ENCODE measurements at places on chromosomes 1 and 21.

GRCh38 chr1:15947382-15948090 is 28.4 kb downstream of the ZBTB17 start:
- DNase-seq = no peak

DNA sequence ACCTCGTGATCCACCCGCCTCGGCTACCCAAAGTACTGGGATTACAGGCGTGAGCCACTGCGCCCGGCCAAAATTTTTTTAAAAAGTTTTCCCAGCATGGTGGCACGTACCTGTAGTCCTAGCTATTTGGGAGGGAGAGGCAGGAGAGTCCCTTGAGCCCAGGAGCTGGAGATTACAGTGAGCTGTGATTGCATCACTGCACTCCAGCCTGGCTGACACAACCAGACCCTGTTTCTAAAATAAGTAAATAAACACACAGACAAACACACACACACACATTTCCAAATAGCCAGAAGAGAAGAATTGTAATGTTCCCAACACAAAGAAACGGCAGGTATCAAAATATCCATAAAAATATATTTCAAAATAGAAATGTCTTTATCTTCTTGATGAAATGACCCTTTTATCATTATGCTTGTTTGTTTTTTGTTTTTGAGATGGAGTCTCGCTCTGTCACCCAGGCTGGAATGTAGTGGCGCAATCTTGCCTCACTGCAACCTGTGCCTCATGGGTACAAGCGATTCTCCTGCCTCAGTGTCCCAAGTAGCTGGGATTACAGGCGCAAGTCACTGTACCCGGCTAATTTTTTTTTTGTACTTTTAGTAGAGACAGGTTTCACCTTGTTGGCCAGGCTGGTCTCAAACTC is 9.3 kb downstream of the HES2 start:
- no peak for DNase-seq

DNA sequence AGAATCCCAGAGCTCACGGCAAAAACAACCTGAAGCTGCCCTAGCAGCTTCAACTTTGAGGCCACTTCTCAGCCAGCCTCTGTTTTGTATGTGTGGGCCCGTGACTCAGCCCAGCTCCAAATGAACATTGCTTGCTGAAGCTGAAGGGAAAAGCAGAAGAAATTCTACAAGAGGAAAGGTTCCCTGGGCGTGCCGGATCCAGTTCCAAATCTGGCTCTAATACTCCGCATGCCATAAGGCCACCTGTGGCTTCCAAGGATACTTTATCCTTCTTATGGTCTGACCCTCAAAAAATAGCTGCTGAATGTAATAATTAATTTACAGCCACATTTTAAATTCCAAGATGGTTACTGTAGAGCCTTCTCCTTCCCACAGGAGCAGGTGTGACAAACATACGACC is 24.3 kb downstream of the TSPAN2 start:
- DNase-seq = no peak

- DNase-seq = no peak
These were observed 893.4 kb upstream of the ADGRL4 start for GRCh38 chr1:79899914-79900313.

- peak; percentile 2 for DNase-seq
These were observed 44.6 kb downstream of the WDR4 start for GRCh38 chr21:42834726-42835191.

DNA sequence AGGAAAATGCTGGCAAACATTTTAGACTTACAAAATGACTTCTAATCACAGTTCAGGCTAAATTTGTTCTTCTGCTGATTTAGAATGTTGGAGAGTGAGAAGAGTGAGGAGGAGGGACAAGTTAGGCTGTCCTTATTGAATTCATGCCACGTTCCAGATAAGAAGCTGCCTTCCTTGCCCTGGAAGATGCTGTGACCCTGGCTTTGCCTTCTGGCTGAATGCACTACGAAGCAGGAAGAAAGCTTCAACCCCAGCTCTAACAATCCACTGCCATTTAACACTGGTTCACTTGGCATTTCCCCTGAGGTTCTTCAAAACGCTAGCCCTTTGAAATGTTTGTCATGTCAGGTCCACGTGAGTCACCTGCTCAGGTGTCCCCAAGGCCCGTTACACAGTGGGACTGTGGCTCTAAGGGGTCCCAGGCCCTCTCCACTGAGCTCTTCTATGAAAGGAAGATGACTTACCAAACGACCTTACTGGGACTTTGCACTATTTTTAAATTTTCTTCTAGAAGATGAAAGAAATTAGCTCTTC is 30.0 kb upstream of the LRRC8C start:
- no peak for DNase-seq

- no peak for DNase-seq
These were observed 30.0 kb downstream of the BATF3 start for GRCh38 chr1:212669600-212669999.

GRCh38 chr1:94757931-94758330 is 62.2 kb upstream of the SLC44A3 start:
- DNase-seq = no peak

DNA sequence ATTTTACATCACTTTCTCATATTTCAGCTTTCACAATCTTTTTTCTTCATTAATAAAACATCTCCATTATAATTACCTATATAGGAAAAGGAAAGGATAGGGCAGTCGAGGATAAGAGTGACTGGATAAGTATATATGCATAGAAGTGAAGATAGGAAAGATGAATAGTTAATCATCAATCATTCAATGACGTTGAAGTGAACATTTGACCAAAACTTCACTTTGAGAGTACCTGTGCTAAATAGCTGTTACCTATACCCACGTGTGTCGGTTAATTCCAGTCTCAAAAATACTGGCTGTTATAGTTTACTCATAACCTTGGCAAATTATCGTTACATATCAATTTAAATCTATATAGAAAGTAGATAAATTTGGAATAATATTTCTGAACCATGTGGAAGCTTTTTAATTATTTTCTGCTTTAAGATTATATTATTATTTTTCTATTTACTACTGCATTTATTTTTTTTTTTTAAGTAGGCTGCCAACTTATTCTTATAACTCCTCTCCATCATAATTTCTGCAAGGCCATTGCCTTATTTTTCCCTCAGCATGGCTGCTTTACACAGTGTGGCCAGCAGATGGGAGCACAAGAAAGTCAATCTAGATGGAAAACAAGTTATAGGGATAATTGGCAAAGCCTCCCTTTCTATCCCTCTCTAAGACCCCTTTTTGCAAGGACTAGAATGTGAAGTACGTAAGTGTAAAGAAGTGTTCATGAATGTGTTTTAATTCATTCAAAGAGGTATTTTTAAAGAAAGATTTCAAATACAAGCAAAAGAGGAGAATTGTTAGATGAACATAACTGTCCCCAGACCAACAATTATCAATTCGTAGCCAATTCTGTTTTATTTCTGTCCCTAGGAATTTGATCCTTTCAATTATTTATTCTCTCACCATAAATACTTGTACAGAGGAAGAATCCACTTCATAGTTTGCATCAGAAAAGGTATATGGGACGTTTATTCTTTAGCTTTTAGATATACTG is 290.4 kb downstream of the KCNT2 start:
- no peak for DNase-seq

- DNase-seq = no peak
These were observed 42.8 kb downstream of the ACP6 start for GRCh38 chr1:147627435-147628110.

GRCh38 chr21:31714741-31715365 is 17.1 kb downstream of the SCAF4 start:
- no peak for DNase-seq

- DNase-seq = no peak
These were observed 55.9 kb downstream of the RRAGC start for GRCh38 chr1:38803647-38804046.

DNA sequence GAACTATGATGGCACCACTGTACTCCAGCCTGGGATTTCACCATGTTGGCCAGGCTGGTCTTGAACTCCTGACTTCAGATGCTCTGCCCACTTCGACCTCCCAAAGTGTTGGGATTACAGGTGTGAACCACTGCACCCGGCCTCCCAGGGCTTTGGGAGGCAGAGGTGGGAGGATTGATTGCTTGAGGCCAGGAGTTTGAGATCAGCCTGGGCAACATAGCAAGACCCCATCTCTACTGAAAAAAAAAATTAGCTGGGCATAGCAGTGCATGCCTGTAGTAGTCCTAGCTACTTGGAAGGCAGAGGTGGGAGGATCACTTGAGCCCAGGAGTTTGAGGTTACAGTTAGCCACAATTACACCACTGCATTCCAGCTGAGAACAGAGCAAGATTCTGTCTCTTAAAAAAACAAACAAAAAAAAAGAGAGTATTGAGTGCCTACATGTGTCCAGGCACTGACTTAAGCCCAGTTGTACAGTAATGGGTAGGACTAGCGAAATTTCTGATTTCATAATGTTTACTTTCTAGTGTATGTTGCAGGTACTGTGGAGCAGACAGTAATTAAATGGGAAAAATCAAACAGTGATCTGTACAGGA is 4.2 kb downstream of the MANEAL start:
- no peak for DNase-seq

GRCh38 chr1:155127105-155127966 is at the start of gene EFNA1:
Gene EFNA1 (plus strand): TSS chr1:155127876. CDS start chr1:155127978, 102 bp downstream.
- DNase-seq = no peak

DNA sequence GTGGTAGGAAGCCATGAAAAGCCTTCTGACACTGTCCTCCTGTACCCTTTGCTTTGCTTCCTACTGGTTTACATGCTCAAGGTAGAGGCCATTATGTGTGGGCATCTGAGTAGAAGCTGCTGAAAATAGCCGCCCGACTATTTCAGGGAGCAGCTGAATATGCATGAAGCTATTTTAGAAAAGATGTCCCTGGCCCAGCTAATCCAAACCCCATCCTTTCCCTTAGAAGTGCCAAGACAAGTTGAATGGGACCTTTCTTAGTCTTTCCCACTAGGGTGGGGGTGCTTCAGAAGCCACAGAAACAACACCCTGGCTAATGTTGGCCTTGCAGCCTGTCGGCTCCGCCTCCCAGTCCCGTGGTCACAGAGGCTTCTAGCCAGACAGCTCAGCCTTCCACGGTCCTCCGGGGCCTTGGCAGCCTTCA is 205.1 kb upstream of the EDN2 start:
- DNase-seq = no peak

- DNase-seq = no peak
These were observed 76.8 kb upstream of the COX20 start for GRCh38 chr1:244758708-244759107.

DNA sequence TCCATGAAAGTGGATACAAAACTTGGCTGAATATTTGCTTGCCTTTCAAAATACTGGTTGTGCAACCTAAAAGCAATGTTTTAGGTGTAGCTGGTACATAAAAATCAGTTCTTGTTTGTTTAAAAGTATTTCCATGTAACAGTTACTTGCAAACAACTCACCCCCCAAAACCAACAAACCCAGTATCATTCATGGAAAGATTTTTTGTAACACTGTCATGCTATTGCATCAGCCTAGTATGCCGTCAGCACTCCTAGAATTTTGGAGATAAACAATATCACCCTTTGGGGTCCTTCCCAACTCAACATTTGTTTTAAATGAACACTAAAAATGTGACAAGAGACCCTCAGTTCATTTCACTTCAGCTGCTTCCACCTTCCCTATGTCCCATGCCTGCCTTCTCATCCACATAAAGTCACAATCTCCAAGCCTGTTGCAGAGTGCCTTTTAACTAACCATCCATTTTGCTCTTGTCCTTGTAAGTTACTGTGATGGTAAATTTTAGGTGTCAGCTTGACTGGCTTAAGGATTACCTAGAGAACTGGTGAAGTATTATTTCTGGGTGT is 425.3 kb downstream of the DUSP10 start:
- no peak for DNase-seq

GRCh38 chr1:220227393-220227792 is 44.9 kb downstream of the RAB3GAP2 start:
- no peak for DNase-seq

- DNase-seq = no peak
These were observed 18.6 kb upstream of the SLC16A1 start for GRCh38 chr1:112974646-112975045.

DNA sequence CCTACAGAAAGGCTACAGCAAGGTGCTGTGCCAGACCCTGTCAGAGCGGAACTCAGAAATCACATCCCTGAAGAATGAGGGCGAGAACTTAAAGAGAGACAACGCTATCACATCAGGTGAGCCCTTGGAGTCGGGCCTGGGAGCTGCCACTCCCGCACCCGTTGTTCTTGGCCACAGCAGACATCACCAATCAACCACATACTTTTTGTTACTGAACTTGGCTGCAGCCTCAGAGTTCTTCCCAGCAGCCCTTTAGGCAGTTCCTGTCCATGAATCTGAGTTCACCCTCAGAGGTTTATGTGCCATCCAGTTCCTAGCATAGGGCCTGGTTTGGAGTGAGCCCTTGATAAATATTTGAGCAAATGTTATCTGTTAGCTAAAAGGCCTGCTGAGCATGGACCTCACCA is 61.6 kb downstream of the FHAD1 start:
- DNase-seq = no peak

DNA sequence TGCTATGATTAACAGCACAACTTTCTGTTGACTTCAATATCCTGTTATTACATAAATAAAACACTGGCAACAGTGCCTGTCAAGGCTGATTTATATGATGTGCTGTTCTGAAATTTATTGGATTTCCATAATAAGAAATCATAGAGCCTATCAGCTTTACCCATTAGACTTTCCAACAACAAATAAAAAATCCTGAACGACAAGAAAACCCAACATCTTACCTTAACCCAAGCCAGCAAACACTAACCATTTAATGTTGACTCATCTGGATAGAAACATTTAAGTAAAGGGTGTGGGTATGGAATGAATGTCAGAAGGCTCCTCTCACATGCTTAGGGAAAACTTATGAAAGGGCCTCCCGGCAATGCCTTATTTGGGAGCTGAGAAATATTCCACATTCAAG is 165.1 kb downstream of the SLC45A1 start:
- no peak for DNase-seq

GRCh38 chr1:66758241-66758755 is 6.0 kb downstream of the DYNLT5 start:
- no peak for DNase-seq

- DNase-seq = no peak
These were observed 21.2 kb downstream of the MCM3AP start for GRCh38 chr21:46264046-46264689.

DNA sequence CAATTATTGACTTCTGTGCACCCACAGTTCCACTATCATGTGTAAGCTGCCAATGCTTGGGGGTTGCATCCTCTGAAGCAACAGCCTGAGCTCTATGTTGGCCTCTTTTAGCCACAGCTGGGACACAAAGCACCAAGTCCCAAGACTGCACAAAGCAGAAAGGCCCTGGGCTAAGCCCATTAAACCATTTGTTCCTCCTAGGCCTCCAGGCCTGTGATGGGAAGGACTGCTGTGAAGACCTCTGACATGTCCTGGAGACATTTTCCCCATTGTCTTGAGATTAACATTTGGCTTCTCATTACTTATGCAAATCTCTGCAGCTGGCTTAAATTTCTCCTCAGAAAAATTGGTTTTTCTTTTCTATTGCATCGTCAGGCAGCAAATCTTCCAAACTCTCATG is 123.7 kb upstream of the DEPDC1 start:
- DNase-seq = no peak

- DNase-seq = no peak
These were observed 543 bp upstream of the MARK1 start for GRCh38 chr1:220527279-220527907.

GRCh38 chr1:8407652-8408051 is 89.7 kb downstream of the SLC45A1 start:
- no peak for DNase-seq

GRCh38 chr1:43521756-43522155 is 8.9 kb upstream of the PTPRF start:
- DNase-seq = no peak
